ELR (cell line): ENCODE measurements at places on chromosomes 16 and 17.

GRCh38 chr16:51155199-51155607, 4.1 kb upstream of the SALL1 start:
- DNase-seq = no peak

GRCh38 chr17:82127315-82127595, 29.2 kb upstream of the FASN start:
- no peak for DNase-seq

GRCh38 chr17:41415411-41415810, 9.0 kb downstream of the KRT37 start:
- no peak for DNase-seq

DNA sequence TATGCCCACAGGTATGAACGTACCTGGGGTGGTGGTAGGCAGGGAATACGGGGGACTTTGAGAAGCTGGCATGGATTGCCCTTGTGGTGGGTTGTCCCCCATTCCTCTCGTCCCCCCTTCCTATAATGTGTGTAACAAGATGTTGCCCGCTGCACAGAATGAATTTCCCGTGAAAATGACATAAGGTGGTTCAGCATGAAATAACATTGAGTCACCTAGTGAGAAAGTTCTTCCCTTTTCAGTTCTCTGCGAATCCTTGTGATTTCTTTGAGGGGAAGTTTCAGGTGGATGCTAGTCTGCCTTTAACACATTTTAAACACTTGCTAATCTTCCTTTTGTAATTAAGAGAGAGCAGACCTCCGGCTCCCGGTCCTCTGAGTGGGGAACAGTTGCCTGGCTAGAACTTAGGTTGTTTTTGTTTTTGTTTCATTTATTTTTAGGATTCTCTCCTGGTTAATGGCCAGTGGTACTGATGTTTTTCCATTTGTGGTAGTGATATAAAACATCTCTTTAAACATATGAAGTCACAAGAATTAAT, 58.9 kb downstream of the RAP1GAP2 start:
- no peak for DNase-seq

DNA sequence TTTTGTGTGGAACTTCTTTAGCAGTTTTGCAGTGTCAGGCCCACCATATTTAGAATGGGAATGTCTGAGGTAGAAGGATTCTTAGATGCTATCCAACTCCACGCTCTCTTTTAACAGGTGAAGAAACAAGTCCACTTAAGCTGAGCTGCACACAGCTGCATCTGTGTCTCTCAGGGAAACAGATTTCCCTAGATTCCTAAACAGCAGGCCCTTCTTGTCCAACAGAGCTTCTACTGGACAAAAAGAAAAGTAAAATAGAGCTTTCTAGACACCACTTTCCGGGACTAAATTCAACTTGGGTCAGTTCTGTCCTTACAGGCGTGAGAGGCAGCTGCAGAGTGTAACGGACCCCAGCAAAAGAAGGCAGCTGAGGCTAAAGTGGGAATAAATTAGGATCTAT, 51.7 kb downstream of the SNX11 start:
- no peak for DNase-seq

- no peak for DNase-seq
These were observed 41.3 kb downstream of the SLC47A1 start for GRCh38 chr17:19574956-19575355.

DNA sequence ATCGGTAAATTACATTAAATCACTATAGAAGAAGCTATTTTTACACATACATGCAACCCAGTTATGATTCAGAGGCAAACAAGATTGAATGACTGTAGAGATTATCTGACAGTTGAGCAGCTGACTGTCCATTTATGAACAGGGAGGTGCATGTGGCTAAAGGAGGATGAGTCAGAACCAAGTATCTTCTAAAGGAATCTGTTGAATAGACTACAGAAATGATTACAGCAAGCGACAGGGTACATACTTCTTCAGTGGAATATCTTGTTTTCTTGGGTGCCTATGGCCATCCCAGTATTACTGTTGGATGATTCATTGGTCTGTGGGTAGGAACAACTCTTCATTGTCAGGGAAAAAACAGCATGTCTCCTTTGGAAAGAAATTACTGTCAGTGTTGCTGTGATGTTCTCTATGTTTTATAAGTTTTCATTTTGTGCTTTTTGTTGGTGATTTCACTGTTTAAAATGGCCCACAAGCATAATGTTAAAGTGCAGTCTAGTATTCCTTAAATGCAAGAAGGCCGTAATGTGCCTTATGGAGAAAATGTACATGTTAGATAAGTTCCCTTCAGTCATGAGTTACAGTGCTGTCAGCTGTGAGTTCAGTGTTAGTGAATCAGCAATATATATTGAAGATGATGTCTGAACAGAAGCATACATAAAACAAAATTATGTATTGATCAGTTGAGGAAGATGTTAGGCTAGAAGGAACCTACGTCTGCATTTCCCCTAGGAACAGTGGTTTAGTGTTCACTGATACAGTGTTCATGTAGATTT, 27.0 kb downstream of the CBFB start:
- DNase-seq = peak; percentile 98

DNA sequence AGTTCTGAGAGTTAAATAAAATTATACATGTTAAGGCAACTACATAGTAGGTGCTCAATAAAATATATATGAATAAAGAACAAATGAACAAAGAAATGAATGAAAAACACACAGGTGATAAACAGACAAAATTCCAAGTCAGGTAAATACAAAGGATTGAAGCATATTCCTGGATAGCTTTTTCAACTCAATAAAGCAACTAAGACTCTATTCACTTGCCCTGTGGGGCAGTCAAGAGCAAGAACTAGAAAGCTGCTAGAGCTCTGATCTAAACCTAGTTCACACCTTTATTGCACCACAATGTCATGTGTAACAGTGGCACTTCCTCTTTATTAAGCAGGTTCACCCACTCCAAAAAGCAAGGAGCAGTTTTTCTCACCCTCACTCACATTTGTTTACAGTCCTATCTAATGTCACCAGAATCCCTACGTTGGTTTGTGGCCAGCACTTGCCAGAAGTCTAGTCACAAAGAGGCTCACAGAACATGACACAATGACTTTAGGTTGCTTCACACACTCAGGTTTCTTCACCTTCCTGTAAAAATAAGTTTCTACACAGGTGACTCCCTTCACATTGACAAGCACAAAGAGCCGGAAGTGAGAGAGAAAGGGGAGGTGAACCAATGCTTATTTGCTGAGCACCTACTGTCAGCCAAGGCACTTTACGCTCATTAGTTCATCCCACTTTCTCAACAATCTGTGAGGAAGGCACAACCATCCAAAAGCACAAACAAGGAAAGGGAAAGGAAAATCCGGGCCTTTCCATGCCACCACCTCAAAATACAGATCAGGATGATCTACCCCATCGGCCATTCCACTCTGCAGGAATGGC, 70.8 kb downstream of the XPO6 start:
- DNase-seq = no peak

DNA sequence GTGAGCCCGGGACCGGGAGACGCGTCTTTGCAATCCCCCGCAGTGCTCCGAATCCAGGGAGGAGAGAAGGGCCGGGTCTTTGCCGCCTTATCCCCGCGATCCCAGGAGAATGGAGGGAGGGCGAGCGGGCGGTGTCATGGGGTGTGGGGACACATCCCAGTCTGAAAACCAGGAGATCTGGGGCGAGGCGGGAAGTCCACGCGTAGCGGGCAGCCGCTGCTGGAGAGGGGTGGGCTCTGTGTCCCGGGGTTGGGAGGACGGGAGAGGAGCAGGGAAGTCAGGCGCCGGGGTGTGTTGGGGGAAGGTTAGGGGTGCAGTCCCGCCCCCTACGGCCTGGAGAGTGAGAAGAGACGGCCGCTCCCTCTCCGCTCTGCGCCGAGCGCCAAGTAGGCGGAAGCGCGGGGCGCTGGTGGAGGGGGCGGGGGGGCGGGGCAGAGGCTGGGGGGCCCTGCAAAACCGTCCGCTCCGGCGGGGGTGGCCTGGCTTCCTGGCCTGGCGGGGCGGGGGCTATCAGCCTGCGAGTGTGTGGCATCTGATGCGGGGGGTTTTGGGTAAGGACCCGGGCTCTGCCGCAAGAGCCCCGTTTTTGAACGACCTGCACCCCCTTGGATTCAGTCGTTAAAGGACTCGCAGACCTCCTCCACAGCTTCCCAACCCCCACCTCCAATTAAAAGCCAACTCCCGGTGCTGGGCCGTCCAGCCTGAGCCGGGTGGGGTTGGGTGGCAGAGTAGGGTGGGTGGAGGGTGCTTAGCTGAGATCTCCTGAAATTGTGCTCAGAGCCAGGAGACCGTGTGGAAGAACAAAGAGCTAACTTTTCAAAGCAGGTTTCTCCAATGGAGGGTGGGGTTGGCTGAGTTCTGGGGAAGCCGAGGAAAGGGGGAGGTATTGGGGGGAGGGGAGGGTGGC, 654 bp downstream of the LASP1 start:
- DNase-seq = peak; percentile 81

DNA sequence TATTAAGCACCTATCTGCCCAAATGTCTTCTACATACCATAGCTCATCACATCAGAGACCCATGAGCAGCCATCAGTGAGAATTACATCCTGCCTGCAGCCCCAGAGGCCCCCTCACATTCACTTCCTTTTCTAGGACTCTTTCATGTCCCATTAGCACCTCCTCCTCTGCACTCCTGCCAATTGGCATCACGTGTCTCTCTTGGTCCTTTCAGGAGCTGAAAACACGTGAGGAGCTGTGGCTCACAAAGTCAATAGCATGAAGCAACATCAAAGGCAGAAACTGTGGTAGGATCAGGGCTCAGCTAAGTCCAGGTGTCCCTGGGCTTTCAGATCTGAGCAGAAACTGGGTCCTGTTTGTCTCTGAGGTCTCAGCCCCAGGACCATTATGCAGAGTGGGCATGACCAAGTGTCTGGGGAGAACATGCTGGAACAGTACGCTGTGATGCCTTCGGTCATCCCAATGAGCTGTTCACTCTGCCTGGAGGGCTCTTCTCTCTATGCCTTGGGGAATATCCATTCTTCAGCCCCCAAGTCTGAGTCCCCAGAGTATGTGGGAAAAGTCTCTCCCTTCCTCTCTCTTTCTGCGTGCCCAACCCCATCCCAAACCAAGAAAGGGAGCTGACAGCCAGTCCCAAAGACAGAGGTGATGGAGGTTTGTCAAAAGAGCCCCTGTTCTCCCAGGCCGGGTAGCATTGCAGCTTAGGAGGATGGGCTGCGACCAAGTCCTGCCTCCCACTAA, 457.0 kb upstream of the CDH5 start:
- DNase-seq = no peak

GRCh38 chr16:15988268-15989013, 39.0 kb downstream of the ABCC1 start:
- DNase-seq = no peak

DNA sequence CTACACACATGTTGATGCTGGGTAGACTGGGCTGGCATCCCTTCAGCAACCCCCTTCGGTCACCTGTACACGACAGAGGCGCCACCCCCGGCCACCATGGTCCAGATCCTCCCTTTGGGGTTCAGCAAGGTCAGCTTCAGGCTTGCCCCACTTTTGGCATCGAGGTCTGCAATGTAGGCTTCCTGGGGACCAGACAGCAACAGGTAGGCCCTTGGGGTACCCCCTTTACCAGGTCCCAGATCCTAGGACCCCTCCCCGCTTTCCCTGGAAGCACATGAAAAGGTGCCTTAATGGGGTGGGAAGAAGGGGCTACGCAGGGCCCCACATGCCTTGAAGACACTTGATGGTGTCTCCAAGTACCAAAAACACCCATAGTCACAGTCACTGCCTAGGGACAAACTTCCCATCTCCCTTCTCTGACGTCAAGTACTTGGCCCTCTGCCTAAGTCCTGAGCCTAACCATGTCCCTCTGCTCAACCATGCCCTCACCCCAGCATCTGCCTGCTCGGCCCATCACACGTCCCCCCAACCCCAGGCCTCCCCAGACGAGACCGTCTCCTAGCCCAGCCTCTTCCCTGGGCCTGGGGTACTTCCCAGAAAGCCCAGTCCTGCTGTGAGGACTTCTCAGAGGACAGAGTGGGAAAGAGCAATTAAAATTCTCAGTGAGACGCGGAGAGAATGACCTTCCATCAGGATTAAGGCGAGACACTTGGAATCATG, 12.1 kb downstream of the ACLY start:
- no peak for DNase-seq

GRCh38 chr16:54277845-54278703, 8.5 kb downstream of the IRX3 start:
- DNase-seq = no peak

- peak; percentile 63 for DNase-seq
These were observed 204.8 kb upstream of the CPHXL start for GRCh38 chr16:75931043-75931442.
